ENCODE measurements at places on chromosomes 6 and 20.

- DNase-seq, result no peak
These were observed 149.6 kb downstream of the CDH26 start for GRCh38 chr20:60107621-60108390.

GRCh38 chr6:104186831-104187230, 672.9 kb downstream of the HACE1 start:
- no peak for DNase-seq

GRCh38 chr6:61592238-61592637, 693.8 kb downstream of the KHDRBS2 start:
- no peak for DNase-seq

DNA sequence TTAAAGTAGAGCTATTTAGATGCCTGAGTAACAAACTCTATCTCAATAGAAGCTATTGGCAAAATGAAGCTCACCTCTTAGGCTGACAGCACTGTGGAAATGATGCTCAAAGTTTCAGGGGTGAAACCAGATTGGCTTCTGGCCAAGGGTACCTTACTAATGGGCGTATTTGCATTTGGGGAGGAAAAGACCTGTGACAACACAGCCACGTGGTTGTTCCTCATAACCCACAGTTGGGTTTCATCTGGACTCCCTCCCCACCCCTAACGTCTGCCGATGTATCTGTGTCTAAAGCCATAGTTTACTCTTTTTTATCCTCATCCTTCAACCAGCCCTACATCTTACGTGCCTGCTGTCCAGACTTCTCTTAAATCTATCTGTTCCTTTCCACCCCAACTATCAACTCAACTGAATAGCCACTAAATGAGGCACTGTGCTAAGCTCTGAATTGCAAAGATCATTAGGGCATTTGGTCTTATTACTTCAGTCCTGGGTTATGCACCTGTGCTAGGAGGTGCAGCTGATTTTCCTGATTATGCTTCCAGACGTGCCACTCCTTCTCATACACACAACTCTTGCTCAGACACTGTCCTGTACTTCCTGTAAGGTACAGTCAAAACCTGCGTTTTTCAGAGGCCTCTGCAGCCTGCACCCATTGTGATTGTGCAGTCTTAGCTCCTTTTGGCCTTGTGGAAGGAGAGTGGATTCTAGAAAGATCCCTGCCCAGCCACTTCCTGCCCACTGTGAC, 80.6 kb upstream of the ARMC2 start:
- DNase-seq, result no peak

DNA sequence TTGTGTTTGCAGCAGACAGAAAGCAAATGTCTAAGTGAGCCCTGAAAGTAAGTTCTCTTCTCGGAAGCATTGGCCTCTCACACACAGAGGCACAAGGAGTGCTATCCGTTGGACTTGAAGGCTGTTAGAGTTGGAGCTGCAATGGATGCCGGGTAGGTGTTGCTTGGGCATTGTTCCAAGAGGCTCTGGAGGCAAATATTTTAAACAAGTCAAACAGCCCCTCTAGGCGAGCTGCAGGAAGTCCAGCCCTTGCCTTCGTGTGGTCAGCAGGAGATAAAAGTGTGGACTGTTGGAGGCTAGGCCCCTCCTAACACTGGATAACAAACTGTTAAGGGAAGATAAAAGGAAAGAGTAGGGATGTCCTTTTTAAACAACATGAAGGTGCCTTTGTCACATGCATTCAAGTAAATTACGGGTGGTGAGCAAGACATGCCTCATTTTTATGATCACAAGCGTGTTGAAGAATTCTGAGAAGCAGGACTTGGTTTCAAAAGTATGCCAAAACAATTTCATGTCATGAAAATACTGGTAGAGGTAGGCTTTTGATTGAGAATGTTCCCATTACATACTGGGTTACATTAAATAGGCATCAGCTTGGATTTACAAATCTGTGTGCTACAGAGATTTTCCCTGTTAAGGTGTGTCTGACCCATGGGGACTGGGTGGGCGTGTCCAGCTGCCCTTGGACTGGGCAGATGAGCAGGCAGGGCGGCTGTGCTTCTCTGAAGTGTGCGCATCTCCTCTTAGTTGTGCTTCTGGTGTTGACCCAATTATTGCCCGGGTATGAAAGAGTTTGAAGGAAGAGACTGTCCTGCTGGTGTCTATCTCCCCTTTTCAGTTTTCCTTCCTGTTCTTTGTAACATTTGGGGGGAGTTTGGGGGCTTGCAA, 57.5 kb downstream of the RREB1 start:
- DNase-seq, result no peak

All from H1 (cell line).